ENCODE measurements at places on chromosomes 7 and 10.

DNA sequence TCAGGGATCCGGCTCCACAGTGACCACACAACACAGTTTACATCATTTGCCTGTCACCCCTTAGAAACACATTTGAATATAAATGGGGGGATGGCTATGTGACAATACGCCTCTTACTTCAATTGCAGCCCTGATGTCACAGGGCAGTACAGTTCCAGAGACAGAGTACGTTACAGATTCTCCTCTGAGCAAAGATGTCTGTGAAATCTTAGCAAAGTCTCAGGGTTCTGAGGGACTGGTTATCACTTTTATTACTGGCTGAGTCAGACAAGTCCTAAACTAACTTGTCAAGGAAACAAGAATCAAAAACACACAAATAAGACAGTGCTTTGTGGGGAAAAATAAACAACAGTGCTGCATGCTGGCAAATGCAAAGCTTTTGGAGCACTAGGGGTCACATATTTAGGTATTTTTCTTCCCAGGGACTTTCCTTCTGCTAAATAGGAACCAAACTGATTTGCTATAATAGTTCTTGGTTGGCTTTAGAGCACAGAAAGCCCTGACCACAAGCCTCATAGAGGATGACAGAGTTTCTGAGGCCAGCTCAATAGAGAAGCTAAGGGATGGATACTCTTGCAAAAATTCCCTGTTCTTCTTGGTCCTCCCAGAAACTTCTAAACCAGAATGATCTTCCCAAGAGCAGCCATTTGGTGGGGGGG is 501.6 kb downstream of the GRID1 start:
- DNase-seq, result no peak

GRCh38 chr7:24715171-24715570 is 42.1 kb downstream of the GSDME start:
- DNase-seq, result no peak

DNA sequence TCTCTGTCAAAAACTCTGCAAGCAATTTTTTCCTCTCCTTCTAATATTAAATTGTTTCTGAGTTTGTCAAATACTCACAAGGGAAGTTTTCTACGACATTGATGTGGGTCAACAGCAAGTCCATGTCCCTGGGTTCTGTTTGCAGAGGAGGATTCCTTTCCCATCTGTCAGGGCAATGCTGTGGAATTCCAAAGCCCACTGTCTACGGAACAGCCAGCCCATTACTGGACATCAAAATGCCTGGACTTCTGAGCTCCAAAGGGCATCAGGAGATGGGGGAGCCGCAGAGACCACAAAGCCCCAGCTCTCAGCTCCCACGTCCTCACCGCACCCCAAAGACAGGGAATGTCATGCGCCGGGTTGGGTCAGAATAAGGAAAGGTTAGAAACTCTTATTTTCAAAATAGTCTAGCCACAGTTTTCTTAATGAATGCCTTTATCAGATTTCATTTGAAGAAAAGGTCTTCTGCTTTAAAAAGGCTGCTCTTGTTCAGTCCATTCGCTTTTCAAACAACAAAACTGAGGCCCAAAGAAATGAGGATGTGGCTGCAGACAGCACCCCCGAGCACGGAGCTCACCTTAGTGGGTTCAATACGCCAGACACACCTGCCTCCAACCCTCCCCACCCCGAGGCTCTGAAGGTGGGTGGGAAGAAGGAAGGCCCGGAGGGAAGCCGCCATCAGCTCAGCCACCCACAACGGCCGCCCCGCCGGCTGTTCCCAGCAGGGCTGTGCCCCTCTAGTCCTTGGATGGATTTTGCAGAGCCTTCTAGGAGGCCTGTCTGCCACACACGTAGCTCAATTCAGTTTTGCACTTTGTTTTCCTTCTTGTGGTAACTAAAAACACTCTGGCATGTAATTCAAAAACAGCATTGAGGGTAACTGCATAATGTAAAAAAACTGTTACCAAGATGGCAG is 44.7 kb downstream of the PTPRN2 start:
- no peak for DNase-seq

GRCh38 chr7:5552123-5552522 is 128.5 kb upstream of the TNRC18 start:
- no peak for DNase-seq

- DNase-seq, result no peak
Measured at GRCh38 chr7:88670536-88670935, 89.0 kb upstream of the ZNF804B start.

GRCh38 chr7:74306730-74307469 is 17.7 kb downstream of the CLIP2 start:
- no peak for DNase-seq

- DNase-seq, result no peak
Measured at GRCh38 chr7:36708767-36709166, 15.5 kb downstream of the AOAH start.

DNA sequence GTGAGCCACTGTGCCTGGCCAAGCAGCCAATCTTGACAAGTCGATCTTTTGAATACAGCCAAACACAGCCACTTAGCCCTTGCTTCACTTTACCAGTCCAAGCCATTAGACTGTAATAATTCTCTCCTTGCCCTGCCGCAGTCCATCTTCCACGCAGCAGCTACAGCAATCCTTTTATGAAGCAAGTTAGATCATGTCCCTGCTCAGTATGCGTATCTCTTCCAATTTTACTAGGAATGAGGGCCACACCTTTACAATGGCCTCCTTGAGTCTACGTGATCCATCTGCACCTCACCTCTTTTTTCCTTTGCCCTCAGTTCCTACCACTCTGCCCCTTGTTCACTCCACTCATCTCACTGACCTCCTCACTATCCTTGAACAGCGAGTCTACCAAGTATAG is 22.2 kb downstream of the GSAP start:
- DNase-seq, result no peak

DNA sequence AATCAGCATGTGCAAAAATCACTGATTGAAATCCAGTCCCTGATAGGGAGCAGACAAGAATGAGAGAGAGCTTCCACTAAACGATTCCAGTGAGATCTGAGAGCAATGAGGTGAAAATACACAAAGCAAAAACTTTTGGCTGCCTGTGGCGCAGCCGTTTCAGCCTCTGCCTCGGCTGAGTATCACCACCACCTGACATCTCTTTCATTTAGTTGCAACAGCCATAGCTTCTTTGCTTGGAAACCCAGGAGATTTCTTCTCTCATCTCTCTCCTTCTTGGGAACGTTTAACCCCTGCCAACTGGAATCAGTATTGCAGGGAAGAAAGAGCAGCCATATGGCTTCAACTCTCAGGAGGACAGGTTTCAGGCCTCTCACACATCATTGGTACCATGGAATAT is 237.3 kb upstream of the AGK start:
- DNase-seq, result no peak

DNA sequence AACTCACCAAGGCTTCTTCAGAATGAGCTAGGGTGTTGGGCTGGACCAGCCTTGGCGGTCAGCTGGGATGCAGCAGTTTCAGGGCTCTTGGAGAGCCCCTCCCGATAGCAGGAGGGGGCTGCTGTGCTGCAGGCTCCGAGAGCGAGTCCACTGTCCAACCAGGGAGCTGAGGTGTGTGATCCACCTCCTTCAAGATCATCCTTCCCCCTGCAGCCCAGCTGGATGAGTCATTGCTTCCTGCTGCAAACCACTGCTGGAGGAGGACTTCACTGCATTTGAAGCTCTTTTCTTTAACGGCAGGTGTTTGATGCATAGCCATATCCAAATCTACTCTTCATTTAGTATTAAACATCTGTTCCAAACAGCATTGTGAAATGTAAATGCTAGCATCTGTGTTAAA is 54.2 kb upstream of the EBF3 start:
- DNase-seq, result no peak

DNA sequence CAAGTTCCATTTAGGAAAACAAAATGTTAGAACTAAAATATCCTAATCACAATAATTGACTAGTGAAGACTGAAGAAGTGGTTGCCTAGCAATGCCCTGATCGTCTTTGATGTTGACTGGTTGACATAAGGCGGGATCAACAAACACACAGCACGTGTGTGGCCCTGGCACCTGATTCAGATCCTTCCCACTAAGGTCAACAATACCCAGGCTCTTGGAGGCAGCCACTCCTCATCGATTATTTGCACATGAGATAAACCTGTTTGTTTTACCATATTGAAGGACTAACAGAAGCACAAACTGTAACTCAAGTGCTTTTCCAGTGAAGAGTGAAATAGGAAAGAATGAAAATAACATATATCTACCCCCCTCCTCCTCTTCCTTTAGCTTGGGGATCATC is 15.6 kb downstream of the FANK1 start:
- DNase-seq, result no peak

DNA sequence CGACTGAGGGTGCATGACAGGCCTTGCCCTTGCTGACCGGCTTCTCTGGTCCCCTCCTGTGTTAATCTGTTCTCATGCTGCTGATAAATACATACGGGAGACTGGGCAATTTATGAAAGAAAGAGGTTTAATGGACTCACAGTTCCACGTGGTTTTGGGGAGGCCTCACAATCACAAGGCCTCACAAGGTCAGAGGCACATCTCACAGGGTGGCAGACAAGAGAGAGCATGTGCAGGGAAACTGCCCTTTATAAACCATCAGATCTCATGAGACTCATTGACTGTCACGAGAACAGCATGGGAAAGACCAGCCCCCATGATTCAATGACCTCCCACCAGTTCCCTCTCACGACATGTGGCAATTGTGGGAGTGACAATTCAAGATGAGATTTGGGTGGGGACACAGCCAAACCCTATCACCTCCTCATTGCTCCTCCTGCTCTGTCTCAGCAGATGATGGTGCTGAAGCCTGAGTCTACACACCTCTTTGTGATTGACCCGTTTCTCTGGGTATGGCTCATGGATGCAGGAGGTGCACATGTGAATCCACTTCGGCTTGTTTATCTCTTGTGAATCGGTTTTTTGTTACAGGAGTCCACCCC is 547.8 kb downstream of the DNAJB6 start:
- no peak for DNase-seq

GRCh38 chr7:22066522-22066921 is 120.8 kb upstream of the CDCA7L start:
- no peak for DNase-seq

DNA sequence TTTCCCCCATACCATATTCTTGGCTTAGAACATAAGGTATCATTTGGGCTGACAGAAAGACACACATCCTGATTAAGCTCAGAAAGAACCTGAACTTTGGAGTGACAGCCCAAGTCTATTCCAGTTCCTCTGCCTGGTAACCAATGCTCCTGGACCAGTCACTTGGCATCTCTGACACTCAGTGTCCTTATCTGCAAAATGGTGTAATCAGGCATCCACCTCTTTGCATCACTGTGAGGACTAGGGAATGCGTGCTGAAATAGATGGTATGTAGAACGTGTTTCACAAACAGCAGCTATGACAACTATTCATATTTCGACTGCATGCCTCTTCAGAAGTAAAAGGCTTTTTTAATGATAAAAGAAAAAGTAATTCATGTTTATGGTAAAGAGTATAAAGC is 26.2 kb upstream of the PIK3AP1 start:
- DNase-seq, result no peak

DNA sequence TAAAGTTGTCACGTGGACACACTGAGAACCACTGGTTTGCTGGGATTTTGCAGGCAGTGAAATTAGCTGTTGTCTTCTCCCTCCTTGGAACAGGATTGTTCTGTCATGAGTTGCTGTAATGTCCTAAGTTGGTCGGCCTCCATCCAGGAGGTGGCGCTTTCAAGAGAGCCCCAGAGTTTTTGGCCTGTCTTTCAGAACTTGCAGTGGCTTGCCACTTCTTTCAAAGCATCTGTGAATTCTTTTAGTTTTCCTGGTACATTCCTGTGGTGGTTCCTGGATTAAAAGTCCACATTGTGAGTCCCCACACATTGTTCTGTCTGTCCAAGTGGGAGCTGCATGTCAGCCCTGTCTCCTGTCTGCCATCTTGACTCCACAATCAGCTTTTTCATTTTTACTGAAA is 133.8 kb downstream of the PON1 start:
- no peak for DNase-seq

GRCh38 chr10:104351919-104352318 is 1.7 kb upstream of the CFAP58 start:
- DNase-seq, result no peak

DNA sequence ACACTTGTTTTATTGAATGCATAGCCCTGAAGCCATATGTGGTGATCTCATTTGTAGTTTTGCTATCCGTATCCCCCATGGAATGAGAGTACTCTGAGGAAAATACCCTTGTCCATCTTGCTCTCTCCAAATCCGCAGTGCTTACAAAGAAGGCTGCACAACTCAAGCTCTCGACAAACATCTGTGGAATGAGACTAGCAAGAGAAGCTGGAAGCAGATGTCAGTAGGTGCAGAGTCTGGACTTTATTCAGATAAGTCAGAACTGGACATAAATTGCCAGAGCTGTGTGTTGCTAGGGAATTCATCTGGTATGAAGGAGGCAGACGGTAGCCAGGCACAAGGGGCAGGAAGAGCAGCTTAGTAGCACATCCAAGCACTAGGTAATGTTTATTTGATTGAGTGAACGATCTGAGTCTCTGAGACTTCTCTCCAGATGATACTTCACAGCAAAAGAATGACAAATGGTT is 1046.2 kb downstream of the XPNPEP1 start:
- no peak for DNase-seq

- no peak for DNase-seq
Measured at GRCh38 chr7:129643550-129644170, 32.1 kb downstream of the NRF1 start.

DNA sequence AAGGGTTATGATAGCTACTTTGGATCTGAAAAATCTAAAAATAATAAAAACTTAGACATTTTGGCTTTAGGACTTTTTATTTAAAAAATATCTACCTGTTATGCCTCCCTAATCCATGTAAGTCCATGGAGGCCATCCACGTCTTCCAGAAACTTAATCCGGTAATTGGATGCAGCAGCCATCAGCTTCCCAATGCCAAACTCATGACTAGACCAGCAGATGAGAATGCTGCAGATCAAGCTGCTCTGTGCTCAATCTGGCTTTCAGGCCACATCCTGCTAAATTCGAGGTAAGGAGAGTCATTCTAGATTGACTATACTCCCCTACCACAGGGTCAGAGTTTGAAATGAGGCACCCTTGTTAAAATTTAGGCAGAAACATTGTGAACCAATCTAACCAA is 168.5 kb upstream of the TCERG1L start:
- no peak for DNase-seq

- no peak for DNase-seq
Measured at GRCh38 chr7:2243458-2243857, 1.4 kb downstream of the NUDT1 start.

- DNase-seq, result no peak
Measured at GRCh38 chr7:97025130-97025499, 484 bp upstream of the DLX5 start.

- DNase-seq, result no peak
Measured at GRCh38 chr7:135837675-135838074, 89.1 kb upstream of the FAM180A start.

- DNase-seq, result no peak
Measured at GRCh38 chr7:114365791-114366190, 48.8 kb upstream of the FOXP2 start.

GRCh38 chr7:139340808-139341057 is 404 bp upstream of the FMC1 start:
- no peak for DNase-seq

Measured in stimulated activated CD4-positive, alpha-beta T cell treated with anti-CD3 and anti-CD28 coated beads, Interleukin-12 subunit alpha, Interleukin-12 subunit beta, amount 100 ng/mL, for 48 hours (primary cell).